ENCODE measurements at places on chromosomes 2 and 18.
A peak's percentile ranks its signal among the peaks of the same experiment; 100 is the strongest.

GRCh38 chr2:233445152-233445830 is 91.0 kb downstream of the DGKD start:
- no peak for DNase-seq

GRCh38 chr2:31707992-31708391 is 127.3 kb upstream of the SRD5A2 start:
- no peak for DNase-seq

DNA sequence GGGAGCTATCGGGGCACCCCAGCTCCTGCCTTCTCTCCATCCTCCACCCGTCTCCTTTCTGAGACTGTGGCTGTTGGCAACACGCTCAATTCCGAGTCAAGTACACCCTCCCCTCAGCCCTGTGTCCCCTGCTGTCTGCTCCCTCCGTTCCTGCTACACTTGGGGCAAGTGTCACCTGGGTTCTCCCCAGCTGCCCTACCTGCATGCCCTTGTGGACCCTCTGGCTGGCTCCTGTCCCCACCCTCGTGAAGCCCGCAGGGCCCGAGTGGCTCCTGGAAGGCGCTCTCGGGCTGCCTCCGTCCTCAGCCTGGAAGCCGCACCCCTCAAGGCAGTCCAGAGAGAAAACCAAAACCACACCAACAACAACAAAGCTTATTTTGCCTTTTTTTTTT is 33.9 kb downstream of the PDIA6 start:
- no peak for DNase-seq

GRCh38 chr2:182372661-182373060 is 54.2 kb downstream of the PDE1A start:
- DNase-seq, result peak; percentile 33

DNA sequence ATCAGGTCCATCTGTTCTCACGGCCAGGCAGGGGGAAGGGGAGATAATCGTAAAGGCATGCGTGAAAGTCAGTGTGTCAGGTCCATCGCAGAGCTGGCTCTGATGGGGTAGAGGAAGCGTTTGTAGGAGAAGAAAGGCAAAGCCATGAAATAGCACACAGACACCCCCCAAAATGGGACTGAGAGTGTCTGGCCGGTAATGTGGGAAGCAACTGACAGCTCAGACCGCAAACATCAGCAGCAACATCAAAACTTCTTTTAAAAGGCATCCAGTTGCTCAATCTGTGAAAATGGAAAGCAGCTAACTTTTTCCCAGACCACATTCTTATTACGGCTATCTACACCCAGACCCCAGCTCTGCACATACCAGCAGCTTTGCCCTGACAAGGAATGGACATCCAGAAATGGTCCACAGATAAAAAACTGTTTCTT is 232.6 kb downstream of the EN1 start:
- no peak for DNase-seq

DNA sequence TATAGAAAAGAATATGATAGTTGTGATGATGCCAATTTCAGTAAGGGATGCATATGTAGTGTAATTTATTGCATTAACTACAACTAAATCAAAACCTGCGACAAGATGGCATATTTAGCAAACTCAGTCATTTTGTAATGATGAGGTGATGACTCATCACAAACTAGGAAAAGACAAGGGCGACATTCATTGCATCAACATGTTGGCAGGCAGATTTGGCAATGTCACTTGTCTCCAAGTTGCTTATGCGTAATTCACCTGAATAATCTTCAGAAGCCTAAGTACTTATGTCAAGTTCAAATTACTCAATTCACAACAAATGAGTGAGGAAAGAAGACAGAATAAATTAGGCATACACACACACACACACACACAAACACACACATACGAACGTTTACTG is 273.2 kb upstream of the RGPD4 start:
- peak; percentile 30 for DNase-seq

DNA sequence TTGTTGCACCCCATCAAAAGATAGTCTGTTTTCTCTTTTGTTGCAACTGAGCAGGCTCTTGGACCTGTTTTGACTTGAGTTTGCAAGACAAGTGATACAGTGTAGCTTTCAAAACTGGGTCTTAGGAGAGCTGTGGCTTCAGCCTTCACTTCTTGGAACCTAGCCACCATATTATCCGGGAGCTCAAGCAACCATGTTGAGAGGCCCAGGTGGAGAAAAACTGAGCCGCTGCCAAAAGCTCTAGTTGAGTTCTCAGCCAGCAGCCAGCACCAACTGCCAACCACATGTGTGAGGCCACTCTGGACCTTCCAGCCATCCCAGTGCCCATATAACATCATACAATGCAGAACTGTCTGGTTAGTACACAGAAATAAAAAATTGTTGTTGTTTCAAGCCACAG is 5.4 kb downstream of the CACNB4 start:
- DNase-seq, result peak; percentile 80

- DNase-seq, result no peak
These were observed 5.7 kb downstream of the STAT1 start for GRCh38 chr2:191008286-191008685.

- no peak for DNase-seq
These were observed 365 bp upstream of the RAMP1 start for GRCh38 chr2:237859082-237859433.

- no peak for DNase-seq
These were observed 54.1 kb downstream of the DYSF start for GRCh38 chr2:71507476-71507875.

DNA sequence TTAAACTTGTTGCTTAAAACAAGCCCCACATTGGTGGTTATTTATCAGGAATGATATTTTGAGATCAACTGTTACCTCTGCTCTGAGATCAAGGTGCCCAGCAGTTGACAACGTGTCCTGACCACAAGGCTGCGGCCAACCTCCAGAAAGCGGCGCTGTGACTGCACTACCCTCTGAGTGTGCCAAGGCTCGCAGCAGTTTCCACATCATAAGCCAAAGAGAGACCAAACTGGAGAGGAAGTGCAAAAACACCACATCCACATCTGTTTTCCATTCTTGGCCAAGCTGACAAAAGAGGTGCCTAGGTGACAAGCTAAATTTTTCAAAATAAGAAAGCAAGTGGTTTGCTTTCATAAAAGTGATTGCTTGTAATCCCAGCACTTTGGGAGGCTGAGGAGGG is 410.8 kb upstream of the POU3F3 start:
- no peak for DNase-seq

DNA sequence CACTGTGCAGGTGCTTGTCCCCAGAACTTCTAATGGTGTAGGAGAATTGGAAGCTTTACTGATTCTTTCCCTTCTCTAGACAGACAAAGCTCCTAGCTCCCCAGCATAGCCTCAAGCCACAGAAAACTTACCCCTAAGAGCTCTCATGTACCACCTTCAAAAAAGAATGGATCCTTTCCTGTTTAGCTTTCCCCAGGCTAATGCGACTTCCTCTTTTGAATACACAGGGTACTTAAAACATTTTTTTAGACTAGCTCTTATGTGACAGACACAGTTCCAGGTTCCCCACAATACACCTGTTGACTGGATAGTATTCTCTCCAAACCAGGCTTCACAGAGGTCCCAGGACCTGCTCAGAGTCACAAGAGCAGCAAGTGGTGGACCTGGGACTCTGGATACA is 8.3 kb downstream of the CTAGE1 start:
- DNase-seq, result no peak

DNA sequence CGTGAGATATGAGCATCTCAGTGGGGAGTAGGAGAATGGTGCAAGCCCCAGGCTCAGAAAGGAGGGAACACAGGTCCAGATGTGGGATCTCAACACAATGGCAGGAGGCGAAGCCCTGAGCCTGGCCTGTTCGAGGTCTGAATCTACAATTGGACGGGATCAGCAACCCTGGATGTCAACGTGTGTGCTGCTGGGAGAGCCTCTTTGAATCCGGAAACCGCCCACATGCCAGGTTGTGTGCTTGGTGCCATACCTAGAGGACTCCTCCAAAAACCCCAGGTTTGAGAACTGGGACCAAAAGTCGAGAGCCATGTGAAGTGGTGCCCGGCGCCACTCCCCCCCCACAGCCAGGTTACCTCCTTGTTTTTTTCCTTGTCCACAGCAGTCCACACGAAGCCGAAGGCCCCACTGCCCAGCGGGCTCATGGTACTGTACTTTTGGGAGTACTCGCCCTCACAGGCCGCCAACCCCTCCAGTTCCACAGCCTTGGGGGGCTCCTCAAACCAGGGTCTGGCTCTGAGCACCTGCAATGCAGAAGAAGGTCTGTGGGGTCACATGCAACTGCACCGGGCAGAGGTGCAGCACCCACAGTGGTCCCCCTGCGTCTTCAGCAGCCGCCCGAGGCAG is 20.4 kb upstream of the MTERF4 start:
- no peak for DNase-seq

GRCh38 chr2:51441786-51442185 is 409.9 kb upstream of the NRXN1 start:
- DNase-seq, result no peak

DNA sequence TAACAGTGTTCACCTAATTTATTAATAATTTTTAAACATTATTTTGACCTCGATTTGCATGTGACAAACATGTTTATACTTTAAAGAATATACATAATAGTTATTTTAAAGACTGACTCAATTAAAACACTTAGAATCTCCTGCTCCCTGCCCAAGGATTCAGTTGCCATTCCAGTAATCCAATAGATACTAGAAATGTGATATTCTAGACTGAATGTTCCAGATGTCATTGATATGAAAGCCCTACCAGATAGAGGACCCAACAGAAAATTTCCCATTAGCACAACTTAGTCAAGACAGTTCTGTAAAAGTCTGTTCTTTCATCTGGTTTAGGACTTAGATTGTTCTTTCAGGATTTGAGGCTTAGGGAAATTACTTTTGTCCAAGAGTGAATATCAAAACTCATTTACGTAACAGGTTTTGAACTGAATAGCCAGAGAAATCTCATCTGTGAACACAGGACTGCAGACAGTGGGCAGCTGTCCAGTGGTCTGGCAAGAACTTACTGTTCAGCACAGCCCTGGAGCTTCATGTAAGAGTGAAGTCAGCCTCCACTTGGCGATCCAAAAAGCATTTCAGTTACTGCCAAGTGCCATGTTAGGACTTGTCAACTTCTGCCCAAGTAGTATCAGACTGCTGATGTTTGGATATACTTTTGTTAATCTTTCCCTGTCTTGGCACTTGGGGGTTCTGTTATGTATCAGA is 77.5 kb downstream of the OSBPL6 start:
- peak; percentile 86 for DNase-seq

GRCh38 chr18:14124689-14125088 is 7.5 kb downstream of the ZNF519 start:
- no peak for DNase-seq

DNA sequence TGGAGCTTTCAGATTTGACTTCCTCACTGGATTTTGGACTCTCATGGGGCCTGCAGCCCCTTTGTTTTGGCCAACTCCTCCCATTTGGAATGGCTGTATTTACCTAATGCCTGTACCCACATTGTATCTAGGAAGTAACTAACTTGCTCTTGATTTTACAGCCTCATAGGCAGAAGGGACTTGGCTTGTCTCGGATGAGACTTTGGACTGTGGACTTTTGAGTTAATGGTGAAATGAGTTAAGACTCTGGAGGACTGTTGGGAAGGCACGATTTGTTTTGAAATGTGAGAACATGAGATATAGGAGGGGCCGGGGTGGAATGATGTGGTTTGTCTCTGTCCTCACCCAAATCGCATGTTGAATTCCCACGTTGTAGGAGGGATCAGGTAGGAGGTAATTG is 233.4 kb upstream of the GALNT5 start:
- DNase-seq, result no peak

DNA sequence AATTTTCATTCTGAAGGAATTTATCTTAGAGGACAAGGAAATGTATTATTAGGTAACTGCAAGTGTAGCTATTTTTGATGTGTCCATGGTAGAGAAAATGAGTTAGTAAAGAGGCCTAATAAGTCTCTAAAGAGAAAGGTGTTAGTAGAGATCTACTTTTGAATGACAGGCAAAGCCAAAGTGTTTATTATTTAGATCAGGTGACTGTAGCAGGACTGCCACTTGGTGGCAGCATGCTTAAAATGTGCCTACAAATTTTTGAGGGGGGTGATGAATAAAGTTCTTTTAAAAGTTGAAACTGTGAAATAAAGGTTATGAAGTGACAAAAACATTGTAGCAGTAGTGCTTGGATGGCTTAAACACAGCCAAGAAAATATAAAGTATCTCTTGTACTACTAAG is 421.5 kb upstream of the MEIS1 start:
- DNase-seq, result no peak

- DNase-seq, result no peak
These were observed 18.7 kb upstream of the LMAN1 start for GRCh38 chr18:59377613-59378337.

- no peak for DNase-seq
These were observed 126.1 kb upstream of the MAP3K20 start for GRCh38 chr2:172949522-172949921.

DNA sequence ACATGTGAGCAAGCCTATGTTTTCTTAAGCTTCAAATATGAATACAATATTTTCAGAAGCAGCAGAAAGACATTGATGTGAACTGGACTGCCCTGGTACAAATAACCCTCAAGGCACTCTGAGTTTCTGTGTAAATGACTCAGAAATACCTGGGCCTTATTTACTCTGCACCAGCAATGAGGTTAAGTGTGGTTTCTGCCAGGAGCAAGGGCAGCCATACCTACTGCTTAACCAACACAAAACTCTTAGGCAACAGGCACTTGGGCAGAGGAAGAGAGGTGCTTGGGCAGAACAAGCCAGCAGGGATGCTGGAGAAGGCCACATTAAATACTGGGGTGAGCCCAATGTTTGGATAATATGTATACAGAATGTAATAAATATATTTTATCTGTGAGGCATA is 29.4 kb upstream of the ARL5A start:
- no peak for DNase-seq

- DNase-seq, result no peak
These were observed 266.6 kb downstream of the PDE11A start for GRCh38 chr2:177806025-177806424.

DNA sequence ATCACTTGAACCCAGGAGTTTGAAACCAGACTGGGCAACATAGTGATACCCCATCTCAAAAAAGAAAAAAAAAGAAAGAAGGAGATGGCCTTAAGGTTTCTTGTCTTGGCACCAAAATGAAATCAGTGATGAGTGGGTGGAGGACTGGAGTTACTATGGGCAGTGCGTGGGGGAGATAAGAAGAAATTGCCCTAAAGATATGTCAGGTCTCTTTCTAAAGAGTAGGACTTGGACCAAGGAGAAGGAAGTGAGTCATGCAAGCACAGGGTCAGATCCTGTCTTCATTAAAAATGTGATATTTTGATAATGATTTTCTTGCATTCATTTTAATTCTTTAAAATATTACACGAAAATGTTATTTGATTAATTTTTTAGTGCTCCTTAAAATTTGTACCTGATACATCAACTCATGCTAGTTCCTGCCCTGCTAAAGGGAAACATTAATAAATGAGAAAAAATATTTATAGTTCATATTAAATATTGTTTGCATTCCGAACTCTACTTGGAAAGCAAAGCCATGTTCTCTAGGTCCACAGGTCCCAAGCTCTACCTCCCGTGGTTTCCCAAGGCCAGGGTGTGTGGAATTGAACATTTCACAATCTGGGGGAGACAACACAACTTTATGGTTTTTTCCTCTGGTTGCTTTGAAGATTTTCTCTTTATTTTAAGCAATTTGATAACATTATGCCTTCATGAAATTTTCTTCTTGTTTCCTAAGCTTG is 62.6 kb upstream of the CTLA4 start:
- DNase-seq, result no peak

Measured in NCI-H446 treated with DMSO at 0.1 percent for 48 hours (cell line).